ENCODE measurements at places on chromosomes 3 and 15.

DNA sequence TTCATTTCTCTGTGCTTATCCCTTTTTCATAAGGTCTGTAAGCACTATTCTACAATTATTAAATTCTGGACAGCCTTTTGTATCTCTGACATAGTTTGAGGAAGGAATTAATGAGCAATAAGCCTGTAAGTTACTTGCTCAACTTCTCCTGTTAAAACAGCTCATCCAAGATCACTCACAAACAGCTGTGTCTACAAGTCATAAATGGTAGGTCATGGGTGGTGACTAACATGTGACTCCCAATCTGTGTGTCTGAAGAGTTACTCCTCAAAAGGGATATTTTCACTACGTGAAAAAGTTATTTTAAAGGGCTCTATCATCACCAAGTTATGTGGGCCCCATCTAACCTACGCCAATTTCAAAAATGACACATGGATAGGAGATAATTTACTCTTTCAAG is 145.2 kb upstream of the CBLB start:
- no peak for DNase-seq

- DNase-seq, result no peak
These were observed 198.2 kb upstream of the UBE2E2 start for GRCh38 chr3:23004971-23005370.

GRCh38 chr3:44056446-44057240 is 185.0 kb upstream of the TOPAZ1 start:
- no peak for DNase-seq

GRCh38 chr3:181726351-181727330 is 14.9 kb downstream of the SOX2 start:
- no peak for DNase-seq

DNA sequence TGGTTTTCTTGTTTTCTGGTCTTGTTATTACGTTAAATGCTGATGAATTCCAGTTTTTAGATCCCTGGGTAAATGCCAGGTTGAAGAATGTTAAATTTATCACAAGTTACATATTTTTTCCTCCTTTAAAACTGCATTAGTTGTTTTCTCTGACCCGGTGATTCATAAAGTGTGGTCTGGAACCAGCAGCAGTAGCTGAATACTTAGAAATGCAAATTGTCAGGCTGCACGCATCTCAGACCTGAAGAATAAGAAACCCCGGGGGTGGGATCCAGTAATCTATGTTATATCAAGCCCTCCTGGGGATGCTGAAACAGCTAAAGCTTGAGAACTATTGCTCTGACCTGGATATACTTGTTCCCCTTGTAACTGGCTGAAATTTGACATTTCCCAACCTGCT is 69.1 kb downstream of the PEX5L start:
- peak; percentile 67 for DNase-seq

GRCh38 chr3:120418866-120419490 is 31.8 kb downstream of the FSTL1 start:
- peak; percentile 30 for DNase-seq

DNA sequence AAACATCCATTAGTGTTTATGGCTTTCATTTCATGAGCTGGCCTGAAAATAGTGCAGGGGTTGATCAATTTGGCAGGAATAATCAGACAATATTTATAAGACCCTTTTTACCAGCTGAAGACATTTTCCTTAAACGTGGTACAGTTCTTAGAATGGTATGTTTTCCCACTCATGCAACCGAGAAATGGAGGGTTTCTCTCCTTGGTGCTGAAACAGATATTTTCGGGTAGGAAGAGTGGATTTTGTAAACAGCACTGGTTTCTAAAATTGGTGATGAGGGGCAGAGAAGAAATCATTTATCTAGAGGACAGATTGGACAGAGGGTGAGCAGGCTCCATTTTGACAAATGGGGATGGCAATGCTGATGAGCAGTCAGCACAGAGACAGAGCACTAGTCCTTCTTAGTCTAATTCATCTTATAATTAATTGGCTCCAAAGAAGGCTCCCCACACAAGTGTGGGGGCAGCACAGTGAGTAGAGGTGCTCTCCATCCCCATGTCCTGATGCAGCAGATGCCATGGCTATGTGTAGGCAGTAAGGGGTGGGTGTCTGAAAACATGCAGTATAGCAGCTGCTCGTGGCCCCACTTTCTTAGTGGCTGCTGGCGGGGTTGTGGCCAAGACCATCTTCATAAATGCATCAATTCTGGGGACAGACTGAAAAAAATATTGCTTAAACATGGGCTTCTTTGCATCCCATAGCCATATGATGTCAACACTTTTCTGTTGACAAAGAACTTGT is 18.1 kb upstream of the SLC7A14 start:
- no peak for DNase-seq

- no peak for DNase-seq
These were observed 10.7 kb downstream of the TMEM43 start for GRCh38 chr3:14135581-14135980.

DNA sequence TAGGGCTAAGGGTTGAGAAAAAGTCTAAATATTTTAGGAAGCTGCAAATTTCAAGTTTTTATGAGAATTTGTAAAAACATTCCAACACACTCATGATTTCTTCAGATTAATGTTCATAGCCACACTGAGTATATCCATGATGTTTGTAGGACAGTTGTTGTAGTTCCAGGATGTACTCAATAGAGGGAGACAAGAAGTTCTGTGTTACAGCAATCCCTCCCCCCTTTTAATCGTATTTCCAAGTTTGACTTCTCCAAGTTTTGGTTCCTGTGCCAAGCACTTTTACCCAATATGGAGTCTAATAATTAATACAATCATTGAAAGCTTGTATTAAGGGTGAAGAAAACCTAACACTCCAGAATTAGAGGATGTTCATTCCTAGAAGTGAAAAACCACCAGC is 143.4 kb downstream of the FEZF2 start:
- no peak for DNase-seq

DNA sequence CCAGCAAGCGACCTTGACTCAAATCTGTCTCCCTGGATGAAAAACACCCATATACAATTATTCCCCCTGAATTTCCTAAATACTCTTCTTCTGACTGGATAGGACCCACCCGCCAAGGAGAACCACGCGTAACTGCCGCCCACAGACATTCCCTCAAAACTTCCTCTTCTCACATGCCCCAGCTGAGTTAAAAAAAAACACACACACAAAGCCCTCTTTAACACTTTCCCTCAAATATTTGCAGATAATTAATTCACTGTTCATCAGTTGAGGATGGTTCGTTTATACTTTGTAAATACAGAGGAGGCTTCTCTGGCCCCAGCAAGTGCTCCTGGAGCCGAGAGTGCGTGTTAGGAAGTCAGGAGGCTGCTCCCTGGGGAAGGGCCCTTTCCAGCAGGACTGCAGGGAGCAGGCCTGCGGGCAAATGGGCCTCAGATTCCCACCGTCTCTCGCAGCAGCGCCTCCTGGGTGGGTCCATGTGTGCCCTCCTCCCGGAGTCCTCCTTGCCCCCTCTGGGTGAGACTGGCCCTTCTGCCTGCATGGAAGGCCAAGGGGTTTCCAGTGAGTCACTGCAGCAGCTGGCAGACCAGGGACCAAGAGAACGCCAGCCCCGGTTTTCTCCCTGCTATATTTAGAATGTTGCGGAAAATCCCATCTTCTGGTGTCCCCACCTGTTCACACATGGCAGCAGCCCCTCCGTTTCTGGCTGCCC is 46.8 kb downstream of the MGLL start:
- DNase-seq, result no peak

DNA sequence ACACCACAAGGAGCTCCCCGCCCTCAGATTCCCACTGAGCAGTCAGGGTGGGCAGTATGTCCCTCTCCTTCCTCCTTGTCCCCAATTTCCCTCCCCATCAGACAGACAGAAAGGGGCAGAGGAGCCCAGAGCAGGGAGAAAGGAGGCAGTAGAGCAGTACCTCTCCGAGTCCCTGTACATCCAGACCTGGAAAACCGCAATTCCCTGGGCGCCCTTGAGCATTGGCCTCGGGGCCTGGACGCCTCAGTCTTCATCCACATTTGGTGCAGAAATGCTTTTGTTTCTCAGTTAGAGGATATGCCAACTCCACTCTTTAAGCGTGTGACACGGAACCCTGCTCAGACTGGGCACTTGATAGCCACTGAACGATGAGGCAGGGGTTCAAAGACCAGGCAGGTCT is 5.9 kb downstream of the ISG20 start:
- no peak for DNase-seq

GRCh38 chr3:157533298-157534070 is 30.3 kb upstream of the VEPH1 start:
- no peak for DNase-seq

DNA sequence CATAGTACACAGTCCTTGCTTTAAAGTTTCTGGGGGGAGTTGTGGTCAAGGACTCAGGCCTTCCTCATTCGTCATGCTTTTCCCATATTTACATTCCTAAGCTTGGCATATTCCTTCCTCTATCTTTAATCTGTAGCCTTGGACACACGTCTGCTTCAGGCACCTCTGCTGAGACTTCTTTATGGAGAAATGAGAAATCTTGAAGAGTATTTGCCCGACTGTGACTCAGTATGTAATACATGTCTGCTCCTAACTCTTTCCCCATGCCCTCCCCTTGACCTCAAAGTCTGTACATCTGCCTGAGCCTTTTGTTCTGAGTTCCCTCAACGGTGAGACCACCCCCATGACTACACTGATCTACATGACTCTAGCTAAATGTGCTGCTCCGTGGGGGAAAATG is 246.1 kb downstream of the SI start:
- DNase-seq, result no peak

All from activated CD4-positive, alpha-beta T cell treated with anti-CD3 and anti-CD28 coated beads, Interleukin-2, amount 50 U/mL, for 16 hours (primary cell).